ENCODE measurements at places on chromosomes 7 and 10.
A peak's percentile ranks its signal among the peaks of the same experiment; 100 is the strongest.

GRCh38 chr7:65731562-65732035 is 141.3 kb upstream of the VKORC1L1 start:
- H3K4me1 ChIP-seq, result no peaks in the 10 kb centered on the region
- H3K36me3 ChIP-seq, result no peaks in the 10 kb centered on the region
- H3K4me3 ChIP-seq, result peak overlapping the region; percentile 36

DNA sequence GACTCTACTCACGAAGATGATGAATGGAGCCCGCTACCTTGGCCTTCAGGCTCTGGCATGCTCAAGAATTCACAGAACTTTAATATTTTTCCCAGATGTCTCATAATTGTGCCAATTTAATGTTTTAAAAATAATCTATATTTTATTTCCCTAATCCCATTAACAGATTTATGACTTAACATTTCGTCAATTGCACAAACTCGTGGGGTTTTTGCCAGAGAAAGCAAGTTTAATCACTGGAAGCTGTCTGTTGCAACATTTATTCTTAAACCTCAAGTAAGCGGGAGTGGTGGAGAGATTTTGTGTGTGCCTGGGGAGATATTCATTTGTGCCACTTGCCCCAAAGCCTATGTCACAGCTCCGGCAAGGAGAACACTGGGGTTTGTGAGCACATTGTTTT is 117.9 kb downstream of the TEX36 start:
- no peak overlapping the region for H3K4me3 ChIP-seq
- no peak overlapping the region for H3K27ac ChIP-seq
- H3K4me1 ChIP-seq, result no peaks in the 10 kb centered on the region
- no peaks in the 10 kb centered on the region for H3K36me3 ChIP-seq

DNA sequence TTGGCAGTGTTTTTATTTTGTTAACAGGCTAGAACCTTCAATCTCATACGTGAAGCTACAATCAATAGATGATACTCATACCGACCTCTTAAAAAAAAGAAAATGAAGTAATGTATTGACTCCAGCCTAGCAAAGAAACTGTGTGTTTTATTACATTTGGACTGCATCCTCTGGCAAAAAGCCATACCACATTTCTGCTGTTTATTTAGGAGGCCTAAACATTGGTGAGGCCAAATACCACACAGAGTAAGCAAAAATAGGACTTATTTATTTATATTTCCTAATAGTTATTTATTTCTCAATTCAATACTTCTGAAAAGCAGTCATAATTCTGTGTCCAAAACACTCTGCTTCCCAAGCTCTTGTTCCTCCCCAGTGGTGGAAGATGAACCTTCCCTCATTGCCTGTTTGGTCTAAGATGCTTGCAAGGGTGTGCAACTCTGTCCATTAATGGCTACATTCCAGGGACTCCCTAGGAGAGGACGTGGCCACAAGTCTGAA is 398.8 kb upstream of the KLF6 start:
- H3K4me3 ChIP-seq, result no peak overlapping the region
- no peak overlapping the region for H3K27ac ChIP-seq
- H3K36me3 ChIP-seq, result no peaks in the 10 kb centered on the region
- H3K4me1 ChIP-seq, result peaks cover 12% of the 10 kb centered on the region
- DNase-seq, result no peak
- no peaks in the 10 kb centered on the region for H3K27me3 ChIP-seq

GRCh38 chr10:58104351-58104751 is 163.3 kb downstream of the IPMK start:
- no peak overlapping the region for H3K4me3 ChIP-seq
- no peak for DNase-seq
- H3K4me1 ChIP-seq, result no peaks in the 10 kb centered on the region
- no peak overlapping the region for H3K27ac ChIP-seq

GRCh38 chr10:5779730-5780129 is 33.5 kb downstream of the GDI2 start:
- no peak overlapping the region for H3K4me3 ChIP-seq
- no peak for DNase-seq
- peaks cover 80% of the 10 kb centered on the region for H3K36me3 ChIP-seq
- H3K4me1 ChIP-seq, result peaks cover 26% of the 10 kb centered on the region

GRCh38 chr7:66304536-66304935 is 99.4 kb downstream of the TPST1 start:
- H3K4me3 ChIP-seq, result no peak overlapping the region
- H3K36me3 ChIP-seq, result no peaks in the 10 kb centered on the region
- no peaks in the 10 kb centered on the region for H3K27me3 ChIP-seq

- peak; percentile 60 for DNase-seq
- peak overlapping the region; percentile 30 for H3K27ac ChIP-seq
- no peaks in the 10 kb centered on the region for H3K36me3 ChIP-seq
- no peak overlapping the region for H3K4me3 ChIP-seq
- peaks cover 69% of the 10 kb centered on the region for H3K4me1 ChIP-seq
Observed at GRCh38 chr7:30893357-30893756, 18.3 kb upstream of the AQP1 start.
